Hindlimb muscle (tissue), 1 donor: ENCODE measurements at places on chromosomes 1 and 21.

- DNase-seq, result peak; percentile 83
These were observed 42.8 kb downstream of the CNN3 start for GRCh38 chr1:94884106-94884505.

GRCh38 chr1:241482761-241483250 lies 36.7 kb downstream of the FH start:
- no peak for DNase-seq

GRCh38 chr1:156725683-156726280 lies 2.5 kb upstream of the METTL25B start:
- peak; percentile 91 for DNase-seq

GRCh38 chr1:21912038-21912758 lies 24.9 kb downstream of the HSPG2 start:
- DNase-seq, result no peak

- DNase-seq, result peak; percentile 40
These were observed 1.6 kb downstream of the LMO4 start for GRCh38 chr1:87330057-87330884.

DNA sequence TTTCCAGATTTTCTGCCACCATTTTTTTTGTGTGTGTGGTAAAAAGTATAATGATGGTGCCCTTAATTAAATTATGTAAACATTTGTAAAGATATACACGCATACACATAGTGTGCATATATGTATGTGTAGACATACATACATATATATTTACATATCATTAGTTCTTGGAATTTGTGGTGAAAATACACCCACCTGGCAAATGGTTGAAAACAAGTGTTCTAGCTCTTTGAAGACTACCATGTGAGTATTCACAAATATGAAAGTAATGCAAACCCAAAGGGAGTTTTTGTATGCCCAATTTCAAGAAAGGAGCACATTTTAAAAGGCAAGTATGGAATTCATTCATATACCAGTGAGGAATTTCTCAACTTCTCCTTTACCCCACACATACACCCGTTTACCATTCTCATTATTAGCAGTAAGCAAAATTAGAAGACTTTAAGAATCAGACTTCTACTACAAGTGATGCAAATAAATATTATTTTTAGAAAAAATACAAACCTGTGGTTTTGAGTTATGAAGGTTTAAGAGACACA lies 8.0 kb downstream of the RABGAP1L start:
- DNase-seq, result no peak

GRCh38 chr1:72184099-72184701 lies 98.1 kb downstream of the NEGR1 start:
- DNase-seq, result no peak

GRCh38 chr1:199132006-199132405 lies 493.2 kb downstream of the PTPRC start:
- no peak for DNase-seq

- DNase-seq, result no peak
These were observed 1.1 kb downstream of the CHML start for GRCh38 chr1:241638909-241639622.

DNA sequence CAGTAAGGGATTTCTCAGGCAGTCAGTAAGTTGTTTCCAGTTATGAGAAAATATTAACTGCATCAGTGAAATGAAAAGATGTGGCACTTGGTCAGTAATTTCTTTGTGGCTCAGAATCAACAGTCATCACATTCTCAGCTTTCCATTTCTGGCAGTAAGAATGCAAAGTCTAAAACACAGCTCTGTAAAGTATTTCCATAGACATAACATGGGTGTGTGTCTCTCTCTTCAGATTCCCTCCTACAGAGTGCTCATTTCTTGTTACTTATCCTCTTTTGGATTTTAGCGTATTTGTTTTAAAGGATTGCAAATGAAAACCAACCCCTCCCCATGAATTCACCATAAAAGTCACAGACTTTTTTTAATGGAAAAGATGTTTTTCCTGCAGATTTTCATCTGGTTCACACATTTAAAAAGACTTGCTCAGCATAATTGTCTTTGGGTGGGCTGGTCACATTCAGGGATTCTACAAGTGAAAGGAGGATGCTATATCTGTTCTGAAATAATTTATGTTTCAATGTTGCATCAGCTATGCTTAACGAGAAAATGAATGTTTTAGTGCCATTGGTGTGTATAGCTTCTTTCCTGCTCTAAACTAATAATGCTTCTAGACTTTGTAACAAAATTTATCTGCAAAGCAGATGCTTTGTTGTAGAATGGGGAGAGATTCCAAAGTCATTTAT lies 34.6 kb upstream of the CD55 start:
- DNase-seq, result peak; percentile 76

GRCh38 chr1:26069941-26070295 lies 2.5 kb upstream of the TRIM63 start:
- DNase-seq, result no peak

GRCh38 chr1:168050307-168050706 lies 86.4 kb downstream of the GPR161 start:
- DNase-seq, result no peak
